Activated T-helper 1 cell treated with anti-CD3 and anti-CD28 coated beads, Interleukin-12 subunit alpha, Interleukin-12 subunit beta, Interleukin-2, Interleukin-4 antibody, amounts not matched to agents 30 ng/mL and 10 ng/mL and 1 ng/mL, durations not matched to agents 14 hours and 24 hours and 36 hours (primary cell): ENCODE measurements at places on chromosomes 1 and 21.

GRCh38 chr1:214637722-214638458, 34.9 kb downstream of the CENPF start:
- peaks cover 42% of the 10 kb centered on the region for H3K4me1 ChIP-seq
- DNase-seq, result no peak
- H3K27ac ChIP-seq, result no peak overlapping the region
- peak overlapping the region; percentile 19 for H3K4me3 ChIP-seq
- H3K27me3 ChIP-seq, result no peaks in the 10 kb centered on the region

GRCh38 chr21:16082038-16082816, 352.4 kb downstream of the USP25 start:
- no peak overlapping the region for H3K4me3 ChIP-seq
- H3K36me3 ChIP-seq, result no peaks in the 10 kb centered on the region
- no peaks in the 10 kb centered on the region for H3K27me3 ChIP-seq
- H3K4me1 ChIP-seq, result no peaks in the 10 kb centered on the region

DNA sequence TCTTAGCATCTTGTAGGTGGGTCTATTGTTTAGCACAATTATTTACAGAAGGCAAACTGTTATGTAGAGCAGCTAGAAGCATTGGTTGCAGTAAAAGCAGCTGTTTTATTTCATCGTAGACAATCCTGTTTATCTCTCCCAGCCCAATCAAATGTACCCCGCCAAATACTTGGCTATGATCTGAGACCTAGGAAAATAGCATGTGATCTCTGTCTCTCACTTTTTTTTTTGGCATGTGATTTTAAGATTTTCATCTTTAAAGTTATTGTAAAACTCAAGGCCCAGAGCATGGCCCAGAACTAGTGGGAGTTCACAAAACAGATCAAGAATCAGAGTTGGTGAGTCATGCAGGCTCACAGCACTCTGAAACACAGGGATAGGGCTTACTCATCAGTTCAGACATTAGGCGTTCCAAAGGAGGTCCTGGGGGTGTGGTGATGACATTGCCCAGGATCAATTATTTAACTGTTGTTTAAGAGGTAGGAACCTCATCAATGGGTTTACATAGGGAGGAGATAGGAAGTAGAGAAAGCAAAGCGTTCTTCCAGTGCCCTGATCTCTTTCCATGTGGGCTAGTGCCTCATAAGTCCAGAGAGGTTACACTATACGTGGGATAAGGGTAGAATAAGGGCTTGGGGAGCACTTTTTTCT, 40.2 kb downstream of the TBX19 start:
- H3K4me3 ChIP-seq, result no peak overlapping the region
- H3K4me1 ChIP-seq, result peaks cover 26% of the 10 kb centered on the region
- H3K27me3 ChIP-seq, result peaks cover 2% of the 10 kb centered on the region
- no peak for DNase-seq
- H3K36me3 ChIP-seq, result peaks cover 11% of the 10 kb centered on the region
- peak overlapping the region; percentile 32 for H3K27ac ChIP-seq

DNA sequence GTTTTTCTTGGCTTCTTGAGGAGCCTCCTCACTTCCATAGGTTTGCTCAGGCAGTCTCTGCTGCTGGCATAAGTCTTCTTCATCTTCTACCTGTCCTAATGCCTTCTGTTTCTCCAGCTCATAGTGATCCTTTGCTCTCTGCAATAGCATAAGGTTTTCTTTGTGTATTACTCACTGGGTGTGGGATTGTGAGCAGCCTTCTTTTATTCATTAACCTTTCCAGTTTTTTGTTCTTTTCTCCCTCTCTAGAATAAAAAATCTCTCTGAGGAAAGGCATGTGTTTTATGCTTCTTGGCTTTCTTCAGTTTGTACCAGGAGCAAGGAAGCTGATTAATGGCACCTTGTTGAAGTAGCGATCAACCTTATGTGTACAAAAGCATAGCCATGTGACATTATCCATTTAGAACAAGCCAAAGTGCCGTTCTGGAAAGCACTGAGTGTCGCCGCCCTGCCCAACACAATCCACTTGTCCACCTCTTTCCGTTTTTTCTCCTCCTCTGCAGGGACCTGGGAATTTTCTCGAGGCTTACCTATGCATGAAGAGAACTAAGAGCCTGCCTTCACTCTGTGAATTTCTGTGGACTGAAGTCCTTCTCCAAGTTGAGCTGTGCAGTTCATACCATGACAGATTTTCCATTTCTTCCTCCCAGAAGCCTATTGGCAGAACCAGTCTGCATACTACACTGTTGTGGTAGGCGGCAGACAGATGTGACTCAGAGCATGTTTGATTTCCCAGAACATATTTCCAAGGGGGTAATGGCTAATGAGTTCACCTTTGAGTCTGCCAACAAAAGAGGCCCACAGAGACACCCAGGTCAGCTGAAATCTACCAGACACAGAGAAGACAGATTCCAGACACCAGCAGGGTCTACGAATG, 39.0 kb downstream of the DPT start:
- no peak overlapping the region for H3K27ac ChIP-seq
- no peak for DNase-seq
- H3K4me3 ChIP-seq, result no peak overlapping the region
- peaks cover 8% of the 10 kb centered on the region for H3K27me3 ChIP-seq
- no peaks in the 10 kb centered on the region for H3K36me3 ChIP-seq

DNA sequence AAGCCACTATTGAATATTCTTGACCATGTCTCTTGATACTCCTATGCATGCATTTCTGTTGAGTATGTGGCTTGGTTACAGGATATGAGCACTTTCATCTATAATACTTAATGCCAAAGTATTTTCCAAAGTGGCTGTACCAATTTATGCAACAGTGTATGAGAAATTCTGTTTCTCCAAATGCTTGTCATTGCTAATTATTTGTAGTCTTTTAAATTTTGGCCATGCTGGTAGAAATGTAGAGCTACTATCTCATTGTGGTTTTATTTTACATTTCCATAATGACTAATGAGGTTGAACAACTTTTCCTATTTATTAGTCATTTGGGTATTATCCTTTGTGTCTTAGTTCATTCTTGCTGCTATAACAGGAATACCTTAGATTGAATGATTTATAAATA, 71.4 kb upstream of the TSPAN2 start:
- DNase-seq, result no peak
- no peaks in the 10 kb centered on the region for H3K4me1 ChIP-seq
- no peak overlapping the region for H3K27ac ChIP-seq
- peaks cover 2% of the 10 kb centered on the region for H3K27me3 ChIP-seq
- no peaks in the 10 kb centered on the region for H3K36me3 ChIP-seq
- H3K4me3 ChIP-seq, result no peak overlapping the region

- DNase-seq, result peak; percentile 73
- H3K27ac ChIP-seq, result peak overlapping the region; percentile 88
- H3K4me1 ChIP-seq, result peaks cover 90% of the 10 kb centered on the region
- H3K27me3 ChIP-seq, result no peaks in the 10 kb centered on the region
- peak overlapping the region; percentile 62 for H3K4me3 ChIP-seq
Measured at GRCh38 chr1:66282343-66282852, 251.6 kb upstream of the SGIP1 start.

GRCh38 chr21:41402796-41403195, 23.2 kb upstream of the MX1 start:
- no peak overlapping the region for H3K27ac ChIP-seq
- H3K4me3 ChIP-seq, result no peak overlapping the region
- no peaks in the 10 kb centered on the region for H3K4me1 ChIP-seq
- DNase-seq, result no peak

- no peak for DNase-seq
- H3K4me1 ChIP-seq, result peaks cover 67% of the 10 kb centered on the region
- peaks cover 32% of the 10 kb centered on the region for H3K36me3 ChIP-seq
- peak overlapping the region; percentile 76 for H3K27ac ChIP-seq
Measured at GRCh38 chr1:204564835-204565234, 48.6 kb downstream of the MDM4 start.

- H3K4me1 ChIP-seq, result peaks cover 67% of the 10 kb centered on the region
- H3K36me3 ChIP-seq, result peaks cover 3% of the 10 kb centered on the region
- no peak for DNase-seq
- H3K4me3 ChIP-seq, result no peak overlapping the region
Measured at GRCh38 chr1:166971252-166971651, 4.1 kb downstream of the ILDR2 start.

- no peak overlapping the region for H3K27ac ChIP-seq
- peaks cover 7% of the 10 kb centered on the region for H3K4me1 ChIP-seq
- DNase-seq, result no peak
- no peaks in the 10 kb centered on the region for H3K27me3 ChIP-seq
- no peak overlapping the region for H3K4me3 ChIP-seq
Measured at GRCh38 chr1:8364528-8365442, 46.9 kb downstream of the SLC45A1 start.

GRCh38 chr1:239676522-239677273, 290.3 kb downstream of the CHRM3 start:
- peaks cover 7% of the 10 kb centered on the region for H3K27me3 ChIP-seq
- H3K4me1 ChIP-seq, result no peaks in the 10 kb centered on the region
- H3K27ac ChIP-seq, result no peak overlapping the region
- H3K36me3 ChIP-seq, result no peaks in the 10 kb centered on the region
- DNase-seq, result no peak
- no peak overlapping the region for H3K4me3 ChIP-seq

- no peak overlapping the region for H3K4me3 ChIP-seq
- DNase-seq, result no peak
- H3K27ac ChIP-seq, result no peak overlapping the region
- no peaks in the 10 kb centered on the region for H3K4me1 ChIP-seq
- H3K36me3 ChIP-seq, result no peaks in the 10 kb centered on the region
- H3K27me3 ChIP-seq, result peaks cover 2% of the 10 kb centered on the region
Measured at GRCh38 chr1:173062150-173062938, 11.6 kb upstream of the TNFSF18 start.

DNA sequence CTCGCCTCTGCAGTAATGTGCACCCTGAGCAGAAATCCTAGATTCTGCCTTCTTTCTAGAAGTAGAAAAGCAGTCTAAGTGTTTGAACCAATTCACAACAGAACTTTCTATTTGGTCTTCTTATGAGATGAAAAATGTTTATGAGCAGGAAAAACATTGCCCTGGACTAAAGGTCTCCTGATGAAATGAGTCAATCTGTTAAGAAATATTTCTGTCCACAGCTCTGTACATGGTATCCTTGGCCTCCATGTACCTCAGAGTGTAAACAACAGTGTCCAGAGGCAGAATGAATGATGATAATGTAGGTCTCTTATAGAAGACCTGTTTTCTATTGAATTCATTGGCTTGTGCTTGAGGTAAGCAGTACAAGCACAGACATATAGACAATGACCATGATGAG, 6.2 kb upstream of the APCS start:
- no peaks in the 10 kb centered on the region for H3K36me3 ChIP-seq
- no peak overlapping the region for H3K4me3 ChIP-seq

- H3K4me3 ChIP-seq, result no peak overlapping the region
- no peak for DNase-seq
- no peak overlapping the region for H3K27ac ChIP-seq
- peaks cover 15% of the 10 kb centered on the region for H3K27me3 ChIP-seq
- H3K4me1 ChIP-seq, result no peaks in the 10 kb centered on the region
Measured at GRCh38 chr1:25579292-25580252, 36.2 kb downstream of the LDLRAP1 start.

- H3K4me1 ChIP-seq, result no peaks in the 10 kb centered on the region
- H3K27ac ChIP-seq, result no peak overlapping the region
- H3K36me3 ChIP-seq, result no peaks in the 10 kb centered on the region
- H3K4me3 ChIP-seq, result no peak overlapping the region
Measured at GRCh38 chr1:38102636-38103035, 56.0 kb upstream of the POU3F1 start.

GRCh38 chr1:64093941-64094340, 109.5 kb upstream of the UBE2U start:
- H3K4me1 ChIP-seq, result no peaks in the 10 kb centered on the region
- no peak for DNase-seq
- H3K27me3 ChIP-seq, result peaks cover 12% of the 10 kb centered on the region

DNA sequence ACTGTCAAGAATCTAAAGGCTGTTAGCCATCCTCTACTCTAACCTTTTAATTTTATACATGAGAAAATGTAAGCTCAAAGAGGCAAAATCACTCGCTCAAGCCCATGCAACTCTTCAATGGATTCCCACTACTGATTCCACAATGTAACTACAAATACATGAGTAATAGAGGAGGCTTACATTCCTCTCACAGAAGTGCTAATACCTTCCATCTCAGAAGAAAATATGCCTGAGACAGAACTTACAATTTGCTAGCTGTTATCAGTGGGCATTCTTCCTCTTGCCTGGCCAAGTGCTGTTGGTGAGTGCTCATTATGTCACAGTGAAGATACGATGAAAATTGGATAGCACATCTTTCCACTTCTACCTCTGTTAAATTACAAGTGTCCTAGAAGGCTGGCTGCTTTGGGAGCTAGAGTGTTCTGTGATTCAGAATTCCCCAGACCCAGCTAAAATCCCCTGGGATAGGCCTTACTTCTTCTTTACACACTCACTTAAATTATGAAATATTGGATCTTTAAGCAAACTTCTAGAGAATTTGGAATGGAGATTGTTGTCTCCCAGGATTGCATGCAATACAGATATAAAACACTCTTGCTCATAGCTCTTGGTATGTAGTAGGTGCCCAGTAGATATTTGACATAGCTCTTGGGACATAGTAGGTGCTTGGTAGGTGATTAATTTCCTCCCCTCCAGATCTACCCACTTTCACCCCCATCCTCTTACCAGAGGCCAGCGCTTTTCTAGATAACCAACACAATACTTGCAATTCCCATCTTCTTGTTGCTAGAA, 24.1 kb downstream of the BCL9 start:
- peaks cover 7% of the 10 kb centered on the region for H3K27me3 ChIP-seq
- H3K36me3 ChIP-seq, result no peaks in the 10 kb centered on the region
- H3K4me1 ChIP-seq, result peaks cover 10% of the 10 kb centered on the region
- H3K4me3 ChIP-seq, result no peak overlapping the region
- H3K27ac ChIP-seq, result no peak overlapping the region
- no peak for DNase-seq

GRCh38 chr1:18978706-18979105, 22.2 kb upstream of the IFFO2 start:
- peaks cover 6% of the 10 kb centered on the region for H3K36me3 ChIP-seq
- no peak overlapping the region for H3K4me3 ChIP-seq
- H3K4me1 ChIP-seq, result no peaks in the 10 kb centered on the region
- H3K27ac ChIP-seq, result no peak overlapping the region
- DNase-seq, result no peak
- H3K27me3 ChIP-seq, result peaks cover 29% of the 10 kb centered on the region

DNA sequence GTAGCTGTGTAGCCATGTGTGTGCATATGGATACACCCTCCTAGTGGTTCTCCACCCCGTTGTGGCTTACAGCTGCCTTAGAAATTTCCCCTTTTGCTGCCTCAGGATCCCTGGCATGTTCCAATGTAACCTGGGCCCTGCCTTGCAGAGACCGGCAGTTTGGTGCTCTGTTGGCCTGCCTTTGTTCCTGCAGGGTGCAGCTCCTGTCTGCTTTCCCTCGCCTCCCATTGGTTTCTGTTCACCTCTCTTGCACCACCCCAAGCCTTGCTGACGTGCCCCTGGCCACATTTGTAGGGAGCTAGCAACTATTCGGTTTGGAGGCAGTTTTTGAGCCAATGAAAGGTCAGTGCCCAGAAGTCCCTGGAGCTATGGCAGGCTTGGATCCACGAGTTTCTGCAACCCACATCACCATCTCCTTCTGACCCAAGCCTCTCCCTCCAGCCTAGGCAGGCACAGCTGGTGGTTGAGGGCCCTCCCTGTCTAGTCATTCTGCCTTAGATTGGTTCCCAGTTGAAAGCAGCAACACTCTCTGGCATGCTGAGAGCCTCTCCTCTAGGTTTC, 54.9 kb downstream of the MAB21L3 start:
- H3K4me1 ChIP-seq, result peaks cover 12% of the 10 kb centered on the region
- H3K27me3 ChIP-seq, result peaks cover 14% of the 10 kb centered on the region
- no peak overlapping the region for H3K4me3 ChIP-seq
- H3K36me3 ChIP-seq, result no peaks in the 10 kb centered on the region
- no peak overlapping the region for H3K27ac ChIP-seq
